Activated CD4-positive, alpha-beta memory T cell treated with anti-CD3 and anti-CD28 coated beads, Interleukin-2, amount 10 ng/mL, durations not matched to agents 7 days and 5 days (primary cell): ENCODE measurements at places on chromosomes 6 and 20. TPM values are rescaled to one million over a fixed set of nuclear protein-coding genes. Genes with fewer than 3 reads are reported as not detected.

GRCh38 chr6:28864326-28864923, 59.4 kb downstream of the TRIM27 start:
- no peak for DNase-seq
- peak overlapping the region; percentile 76 for H3K27ac ChIP-seq
- peaks cover 12% of the 10 kb centered on the region for H3K27me3 ChIP-seq

- no peak for DNase-seq
- no peak overlapping the region for H3K27ac ChIP-seq
- no peaks in the 10 kb centered on the region for H3K4me1 ChIP-seq
Measured at GRCh38 chr6:144777249-144777648, 492.1 kb downstream of the UTRN start.

DNA sequence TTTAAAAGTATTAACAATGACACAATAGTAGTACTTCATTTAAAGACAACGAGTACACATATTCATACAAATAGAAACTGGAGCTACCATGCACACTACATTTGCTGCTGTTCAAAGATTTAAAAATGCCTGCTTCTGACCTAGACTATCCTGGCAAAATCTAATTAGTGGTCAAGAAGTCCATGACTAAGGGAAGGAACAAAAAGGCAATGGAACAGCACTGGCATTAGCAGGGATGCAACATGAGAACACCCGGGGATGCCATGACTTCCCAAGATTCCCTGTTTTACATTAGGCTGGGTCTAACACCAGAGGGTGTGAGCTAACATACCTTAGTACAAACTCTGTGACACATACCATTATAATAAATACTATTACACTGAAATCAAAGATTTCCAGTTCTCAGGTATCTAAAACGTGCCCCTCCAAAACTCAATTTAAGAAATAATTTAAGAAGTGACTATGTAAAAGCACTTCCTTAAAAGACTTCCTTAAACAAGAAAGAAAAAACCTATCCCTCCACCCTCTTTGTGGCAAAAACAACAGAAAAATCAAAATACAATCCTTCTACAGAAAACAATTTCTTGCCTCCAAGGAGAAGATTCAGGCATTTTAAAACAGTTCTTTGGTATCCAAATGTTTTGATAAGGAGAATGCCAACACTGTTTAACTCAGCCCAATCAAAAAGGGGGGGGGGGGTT, 25.5 kb downstream of the CHD6 start:
- no peak for DNase-seq
- H3K27ac ChIP-seq: no peak overlapping the region
- peaks cover 2% of the 10 kb centered on the region for H3K4me1 ChIP-seq
- peaks cover 23% of the 10 kb centered on the region for H3K36me3 ChIP-seq
- no peaks in the 10 kb centered on the region for H3K27me3 ChIP-seq
- no peak overlapping the region for H3K4me3 ChIP-seq

- no peak overlapping the region for H3K4me3 ChIP-seq
- no peak overlapping the region for H3K27ac ChIP-seq
- no peak for DNase-seq
- no peaks in the 10 kb centered on the region for H3K36me3 ChIP-seq
- H3K27me3 ChIP-seq: no peaks in the 10 kb centered on the region
- H3K4me1 ChIP-seq: no peaks in the 10 kb centered on the region
Measured at GRCh38 chr20:57785720-57786119, 75.9 kb upstream of the PMEPA1 start.

WFDC12 gene
- not detected for total RNA-seq

LINC00237 gene
- not detected for total RNA-seq

GRCh38 chr6:149881066-149881766, 16.7 kb downstream of the RAET1E start:
- no peaks in the 10 kb centered on the region for H3K4me1 ChIP-seq
- H3K4me3 ChIP-seq: no peak overlapping the region
- H3K36me3 ChIP-seq: no peaks in the 10 kb centered on the region
- H3K27ac ChIP-seq: no peak overlapping the region
- peaks cover 61% of the 10 kb centered on the region for H3K27me3 ChIP-seq
